ENCODE measurements at places on chromosomes 16 and 17.

DNA sequence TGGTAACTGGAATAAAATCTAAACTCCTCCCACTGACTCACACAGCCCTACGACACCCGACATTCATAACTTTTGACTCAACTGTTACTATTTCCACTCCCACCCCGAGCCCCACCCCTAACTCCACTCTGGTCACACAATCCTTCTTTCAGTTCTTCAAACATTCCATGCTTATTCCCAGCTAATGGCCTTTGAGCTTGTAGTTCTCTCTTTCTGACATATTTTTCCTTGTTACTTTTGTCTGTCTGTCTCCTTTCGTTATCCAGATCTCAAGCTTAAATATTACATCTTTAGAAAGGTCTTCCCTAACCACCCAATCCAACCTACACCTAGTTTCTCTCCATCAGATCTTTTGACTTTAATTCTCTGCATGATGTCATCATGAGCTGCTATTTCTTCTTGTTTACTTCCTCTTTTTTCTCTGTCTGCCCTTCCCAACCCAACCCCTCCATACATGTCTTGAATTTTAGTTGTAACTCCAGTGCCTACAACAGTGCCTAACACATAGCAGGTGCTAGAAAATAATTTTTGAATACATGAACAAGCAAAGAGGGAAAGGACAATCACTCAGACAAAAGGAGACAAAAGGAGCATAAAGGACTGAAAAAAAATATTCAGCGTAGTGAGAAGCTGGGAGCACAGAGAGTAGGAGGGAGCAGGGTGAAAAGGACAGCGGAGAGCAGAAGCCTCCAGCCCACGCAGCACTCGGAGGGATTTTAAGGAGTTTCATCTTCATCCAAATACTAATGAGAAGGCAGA lies 65.2 kb upstream of the SMIM36 start:
- DNase-seq, result no peak

DNA sequence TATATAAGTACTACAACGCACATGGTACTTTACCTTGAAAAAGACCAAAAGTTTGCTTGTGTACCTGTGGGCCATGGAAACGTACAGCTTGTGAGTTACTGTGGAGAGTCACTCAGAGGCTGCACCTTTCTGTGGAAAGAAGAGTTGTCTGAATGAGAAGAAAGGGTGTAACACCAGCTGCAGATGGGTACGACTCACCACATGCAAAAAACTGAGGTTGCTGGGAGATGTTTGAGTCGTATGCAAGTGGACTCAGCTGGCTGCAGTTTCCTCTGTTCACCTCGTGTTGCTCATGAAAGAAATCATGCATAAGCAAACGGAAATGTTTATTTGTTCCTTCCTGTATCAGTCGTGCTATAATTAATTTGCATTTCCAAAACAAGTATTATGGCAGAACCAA lies 22.4 kb upstream of the DYNLRB2 start:
- no peak for DNase-seq

DNA sequence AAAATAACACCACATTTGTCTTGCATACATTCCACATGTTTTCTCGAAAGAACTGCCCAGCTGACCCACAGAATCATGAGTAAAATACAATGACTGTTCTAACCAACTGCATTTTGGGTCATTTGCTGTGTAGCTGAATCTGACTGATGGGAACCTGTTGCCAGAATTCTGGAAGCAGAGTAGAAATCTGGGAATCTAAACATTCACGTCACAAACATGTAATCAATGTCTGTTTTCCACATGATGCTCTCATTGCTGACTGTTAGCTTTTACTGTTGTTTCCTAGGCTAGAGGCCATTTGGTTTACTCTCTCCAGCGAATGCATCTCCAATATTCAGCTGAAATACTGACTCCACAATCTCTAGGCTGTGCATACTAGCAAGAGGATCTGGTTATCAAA lies 710.1 kb downstream of the KCNJ2 start:
- no peak for DNase-seq

DNA sequence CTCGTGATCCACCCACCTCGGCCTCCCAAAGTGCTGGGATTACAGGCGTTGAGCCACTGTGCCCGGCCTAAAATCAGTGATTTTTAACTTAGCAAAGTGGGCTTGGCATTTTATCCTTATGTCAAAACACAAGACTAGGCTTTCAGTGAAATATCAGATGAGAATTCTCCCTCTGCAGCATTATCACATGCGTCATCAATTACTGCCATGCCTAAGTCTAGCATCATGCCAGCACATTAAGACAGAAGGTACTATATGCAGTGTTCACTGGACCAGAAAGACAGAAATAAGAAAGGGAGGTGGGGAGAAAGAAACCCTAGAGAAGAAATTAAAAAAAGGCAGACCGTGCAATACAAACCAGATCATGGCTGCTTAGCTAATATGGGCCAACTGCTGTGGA lies 29.8 kb downstream of the GPATCH8 start:
- DNase-seq, result no peak
